Stimulated activated CD4-positive, alpha-beta T cell treated with anti-CD3 and anti-CD28 coated beads, Interleukin-12 subunit alpha, Interleukin-12 subunit beta, amount 100 ng/mL, for 4 hours (primary cell): ENCODE measurements at places on chromosomes 11 and 22.

- DNase-seq, result no peak
Measured at GRCh38 chr11:117185736-117186430, 7.3 kb downstream of the SIDT2 start.

DNA sequence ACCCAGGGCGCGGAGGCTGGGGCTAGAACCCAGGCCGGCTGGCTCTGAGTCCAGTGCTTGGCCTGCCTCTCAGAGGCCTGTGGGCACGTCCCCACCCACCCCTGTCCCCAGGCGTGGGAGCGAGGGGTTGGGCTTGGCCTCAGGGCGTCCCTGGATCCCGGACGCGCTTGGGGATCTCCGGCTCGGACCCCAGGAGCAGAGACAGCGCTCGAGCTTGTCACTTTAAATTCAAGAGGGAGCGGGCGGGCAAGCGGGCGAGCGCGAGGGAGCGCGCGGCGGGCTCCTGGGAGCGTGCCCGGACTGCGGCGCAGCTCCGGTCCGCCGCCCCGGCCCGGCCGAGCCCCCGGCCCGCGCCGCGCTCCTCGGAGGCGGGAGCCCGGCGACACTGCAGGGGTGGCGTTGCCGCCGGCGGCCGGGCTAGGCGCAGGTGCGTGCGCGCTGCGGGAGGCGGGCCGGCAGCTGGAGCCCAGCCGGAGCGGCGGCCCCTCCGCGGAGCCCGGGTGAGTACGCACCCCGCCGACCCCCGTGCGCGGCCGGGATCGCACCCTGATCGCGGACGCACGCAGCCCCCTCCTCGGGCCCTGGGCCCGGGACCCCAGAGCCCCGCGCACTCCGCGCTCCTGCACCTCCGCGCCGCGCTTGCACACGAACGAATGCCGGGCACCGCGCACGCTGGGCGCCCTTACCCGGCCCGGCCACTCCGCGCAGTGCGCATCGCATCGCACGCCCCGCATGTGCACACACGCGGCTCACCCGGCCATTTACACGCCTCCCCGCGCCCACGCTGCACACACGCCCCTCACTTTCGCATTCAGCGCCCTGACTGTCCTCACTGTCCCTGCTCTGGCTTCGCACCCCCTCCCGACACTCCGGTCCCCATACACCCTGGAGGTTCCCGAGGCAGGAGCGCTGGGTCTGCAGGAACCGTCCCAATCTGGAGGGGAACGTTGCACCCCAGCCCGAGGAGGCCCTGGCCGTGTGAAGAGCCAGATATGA, at the start of gene SYT12:
Gene SYT12, plus strand, starts transcription at position 174 of the 996 bp plus-strand sequence. CDS start 7,011 bp downstream, outside the sequence.
- DNase-seq, result peak; percentile 16

DNA sequence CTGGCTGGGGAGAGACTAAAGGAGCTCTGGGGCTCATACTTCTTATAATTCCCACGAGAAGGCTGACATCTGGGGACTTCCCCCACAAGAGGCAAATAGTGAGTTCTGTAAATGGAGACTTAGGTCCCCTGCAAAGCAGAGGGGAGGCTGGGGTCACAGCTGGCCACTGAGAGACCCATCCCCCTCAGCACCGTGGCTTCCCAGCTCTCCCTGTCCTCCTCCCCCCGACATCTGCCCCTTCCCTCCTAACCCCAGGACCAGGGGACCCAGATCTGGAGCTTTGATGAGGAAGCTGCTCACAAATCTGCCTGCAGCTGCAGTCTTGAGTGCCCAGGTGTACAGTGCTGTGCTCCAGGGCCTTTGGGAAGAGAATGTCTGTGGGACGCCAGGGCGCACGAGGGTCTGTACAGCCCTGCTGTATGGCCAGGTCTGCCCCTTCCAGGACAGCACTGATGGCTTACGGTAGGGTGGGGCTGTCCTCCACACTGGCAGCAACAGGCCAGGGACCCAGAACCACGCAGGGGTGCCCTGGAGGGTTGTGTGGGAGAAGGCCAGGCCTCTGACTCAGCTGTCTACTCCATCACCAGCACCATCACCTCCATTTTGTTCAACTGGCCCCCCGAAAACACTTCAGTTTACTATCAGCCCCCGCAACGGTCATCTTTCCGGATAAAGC, 1.1 kb downstream of the RGL4 start:
- no peak for DNase-seq

DNA sequence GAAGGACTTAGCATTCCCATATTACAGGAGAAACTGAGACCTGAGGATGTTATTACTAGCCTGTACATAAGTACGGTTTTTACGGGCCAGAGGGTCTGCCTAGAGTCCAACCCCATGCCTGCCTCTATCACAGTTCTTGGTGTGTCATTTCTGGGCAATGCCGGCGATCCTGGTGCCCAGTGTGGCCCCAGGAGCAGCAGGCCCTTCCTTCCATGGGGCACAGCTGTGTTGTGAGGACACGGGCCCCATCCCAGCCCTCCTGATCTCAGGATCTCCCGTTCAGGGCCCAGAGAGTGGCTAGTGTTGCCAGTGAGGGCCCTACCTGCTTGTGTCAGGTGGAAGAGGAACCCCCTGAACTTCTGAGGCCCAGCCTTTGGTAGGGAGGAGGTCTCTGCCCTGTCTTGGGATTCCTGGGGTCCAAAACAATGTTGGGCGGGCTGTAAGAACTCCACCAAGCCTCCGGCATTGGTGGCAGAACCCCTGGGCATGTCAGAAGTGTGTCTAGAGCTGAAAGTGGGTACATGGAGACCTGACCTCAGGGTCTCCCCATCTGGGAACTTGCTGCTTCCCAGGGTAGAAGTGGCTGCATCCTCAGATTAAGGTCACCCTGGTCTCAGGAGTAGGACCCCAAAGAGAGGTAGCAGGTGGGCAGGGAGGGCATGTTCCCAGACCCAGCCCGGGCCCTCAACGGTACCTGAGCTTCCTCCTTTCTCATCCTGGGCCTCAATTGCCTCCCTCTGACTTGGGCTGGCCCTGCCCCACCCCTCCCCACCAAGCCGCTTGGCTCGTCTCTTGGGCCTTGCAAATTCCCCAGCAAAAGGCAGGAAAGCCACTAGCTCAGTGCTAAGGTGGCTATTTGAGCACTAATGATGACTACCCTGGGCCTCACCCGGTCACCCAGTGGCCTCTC, 74.6 kb upstream of the KCNQ1OT1 start:
- DNase-seq, result no peak

GRCh38 chr11:16561150-16561549, 177.3 kb upstream of the C11orf58 start:
- no peak for DNase-seq

DNA sequence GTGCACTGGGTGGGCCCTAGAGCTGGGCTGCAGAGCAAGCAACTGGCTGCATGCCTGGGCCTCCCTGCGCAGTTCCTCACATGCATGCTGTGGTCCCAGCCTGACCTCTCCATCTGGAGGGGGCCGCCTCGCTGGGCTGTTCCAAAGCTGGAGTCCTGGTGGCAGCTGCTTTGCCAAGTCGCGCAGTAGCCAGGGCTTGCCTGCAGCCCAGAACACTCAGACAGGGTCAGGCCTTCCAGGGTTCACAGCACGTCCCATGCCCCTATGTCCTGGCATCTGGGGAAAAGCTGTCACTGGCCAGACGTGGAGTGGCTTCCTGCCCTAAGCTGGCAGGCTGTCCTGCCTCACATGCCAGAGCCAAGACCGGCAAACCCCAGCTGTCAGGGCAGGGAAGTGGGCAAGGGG, 16.5 kb upstream of the CDC42EP2 start:
- no peak for DNase-seq

DNA sequence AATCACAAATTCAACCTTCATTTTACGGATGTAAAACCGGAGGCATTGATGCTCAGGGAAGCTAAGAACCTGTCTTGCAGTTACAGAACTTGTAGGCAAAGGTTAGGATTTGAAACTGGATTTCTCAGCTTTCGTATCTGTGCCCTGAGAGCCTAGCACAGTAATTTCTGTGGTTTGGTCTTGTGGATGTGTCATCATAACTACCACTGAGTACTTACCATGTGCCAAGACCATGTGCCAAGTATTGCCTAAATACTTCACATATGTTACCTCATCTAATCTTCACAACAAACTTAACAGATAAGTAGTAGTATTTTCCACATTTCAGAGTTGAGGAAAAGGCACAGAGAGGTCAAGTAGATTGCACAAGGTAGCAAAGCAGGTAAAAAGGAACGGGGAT, 140.7 kb downstream of the NXPE2 start:
- DNase-seq, result no peak

- no peak for DNase-seq
Measured at GRCh38 chr11:28463826-28464225, 355.6 kb downstream of the METTL15 start.

- DNase-seq, result no peak
Measured at GRCh38 chr22:23485490-23485889, 94.6 kb downstream of the IGLL1 start.

GRCh38 chr11:3867209-3868091, 12.0 kb downstream of the STIM1 start:
- DNase-seq, result no peak

DNA sequence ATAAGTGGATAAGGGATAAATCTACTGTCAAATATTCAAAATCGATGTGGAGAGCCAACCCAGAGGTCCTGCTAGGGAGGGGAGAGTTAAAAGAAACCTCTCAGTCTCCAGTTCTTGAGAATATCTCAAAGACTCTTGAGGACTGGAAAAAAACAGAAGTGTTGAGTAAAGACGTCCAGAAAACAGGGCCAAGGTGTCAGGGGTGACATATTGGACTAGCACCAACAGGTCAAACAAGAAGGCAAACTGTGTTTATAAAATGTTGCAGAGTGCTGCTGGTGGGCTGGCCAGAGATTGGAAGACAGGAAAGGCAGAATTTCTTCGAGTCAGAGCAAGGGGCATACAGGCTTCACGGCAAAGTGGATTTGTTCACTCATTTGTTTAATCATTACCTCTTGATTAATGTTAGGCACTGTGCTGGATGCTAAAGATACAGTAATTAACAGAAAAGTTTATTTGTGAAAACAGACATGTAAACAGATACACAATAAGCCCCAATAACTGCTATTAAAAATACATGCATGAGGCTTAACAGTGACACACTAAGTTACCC, 33.7 kb upstream of the SMPD1 start:
- DNase-seq, result no peak

GRCh38 chr11:1223346-1224110, 662 bp downstream of the MUC5B start:
- DNase-seq, result no peak

GRCh38 chr11:45537614-45538013, 127.8 kb downstream of the CHST1 start:
- DNase-seq, result no peak

DNA sequence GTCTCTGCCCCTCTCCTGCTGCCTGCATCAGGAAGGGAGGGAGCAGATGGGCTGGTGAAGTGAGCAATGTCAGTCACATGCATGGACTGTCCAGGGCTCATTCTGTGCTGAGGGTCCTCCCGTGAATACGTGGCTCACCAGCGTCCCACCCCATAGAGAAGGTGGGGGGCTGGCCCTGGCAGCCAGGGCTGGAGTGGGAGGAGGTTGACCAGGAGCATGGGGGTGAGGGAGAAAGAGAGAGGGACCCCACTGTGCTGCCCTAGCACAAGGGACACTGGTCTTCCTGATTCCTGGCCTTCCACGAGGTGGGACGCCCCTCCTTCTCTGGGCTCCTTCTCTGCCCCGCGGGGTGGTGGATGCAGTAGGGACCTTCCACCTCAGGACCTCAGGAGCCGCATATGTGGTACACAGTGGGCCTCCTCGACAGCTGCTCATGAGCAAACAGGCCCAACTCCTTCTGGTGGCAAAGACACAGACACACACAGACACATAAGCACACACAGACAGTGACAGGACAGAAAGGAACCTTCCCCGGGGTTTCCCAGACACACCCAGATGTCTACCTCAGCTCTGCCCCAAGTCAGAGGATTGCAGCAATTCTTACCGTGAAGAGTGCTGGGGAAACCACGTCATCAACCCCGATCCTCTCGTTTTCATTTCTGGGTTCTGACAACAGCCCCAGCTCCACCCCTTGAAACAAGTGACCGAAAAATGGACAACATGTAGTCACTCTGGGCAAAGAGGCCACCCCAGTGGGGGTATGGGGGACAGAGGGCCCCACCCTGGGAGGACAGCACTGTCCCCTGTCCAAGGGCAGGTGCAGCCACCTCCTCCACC, 3.6 kb upstream of the APOBEC3A start:
- DNase-seq, result peak; percentile 55

DNA sequence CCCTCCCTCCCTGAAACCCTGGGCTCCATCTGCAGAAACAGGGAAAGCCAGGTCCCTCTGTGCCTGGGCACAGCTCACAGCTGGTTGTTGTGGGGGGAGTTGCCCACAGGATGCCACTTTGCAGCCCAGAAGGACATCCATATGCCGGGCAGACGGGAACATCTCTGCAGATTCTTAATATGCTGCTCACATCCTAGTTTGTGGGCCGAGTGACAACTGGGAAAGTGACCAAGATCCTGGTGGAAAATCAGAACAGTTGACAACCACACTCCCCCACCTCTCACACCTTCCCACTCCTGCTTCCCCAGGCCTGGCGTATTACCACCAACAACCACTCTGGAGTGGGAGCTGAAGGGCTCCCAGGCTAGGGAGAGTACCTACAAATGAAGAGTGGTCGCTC, 7.3 kb upstream of the SCGB1A1 start:
- no peak for DNase-seq

DNA sequence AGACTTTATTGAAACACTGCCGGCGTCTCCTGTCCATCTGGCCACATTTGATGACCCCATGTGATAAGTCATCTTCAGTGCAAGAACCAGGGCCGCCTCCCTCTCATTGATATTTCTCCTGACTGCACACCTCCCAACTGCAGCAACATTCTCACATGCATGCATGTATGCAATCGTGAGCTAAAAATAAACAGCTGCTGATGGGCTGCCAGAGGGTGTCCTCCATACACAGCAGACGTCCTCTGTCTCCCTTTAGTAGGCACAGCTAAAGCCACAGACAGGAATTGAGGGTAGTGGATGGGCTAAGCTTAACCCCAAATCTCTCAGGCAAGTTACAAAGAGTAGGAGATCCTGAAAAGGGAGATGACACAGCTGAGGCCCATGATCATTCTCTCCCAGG, 106.7 kb upstream of the HSD17B12 start:
- no peak for DNase-seq

GRCh38 chr11:125591649-125592304, 875 bp upstream of the STT3A start:
- DNase-seq, result peak; percentile 23

- no peak for DNase-seq
Measured at GRCh38 chr22:27420817-27421361, 380.7 kb downstream of the MN1 start.

- DNase-seq, result no peak
Measured at GRCh38 chr11:15471048-15471894, 356.5 kb downstream of the INSC start.

GRCh38 chr11:92495107-92495793, 270.6 kb downstream of the FAT3 start:
- DNase-seq, result no peak

- DNase-seq, result no peak
Measured at GRCh38 chr22:40462195-40462984, 92.0 kb downstream of the SGSM3 start.

GRCh38 chr11:134815404-134815803, 403.4 kb upstream of the B3GAT1 start:
- DNase-seq, result no peak

DNA sequence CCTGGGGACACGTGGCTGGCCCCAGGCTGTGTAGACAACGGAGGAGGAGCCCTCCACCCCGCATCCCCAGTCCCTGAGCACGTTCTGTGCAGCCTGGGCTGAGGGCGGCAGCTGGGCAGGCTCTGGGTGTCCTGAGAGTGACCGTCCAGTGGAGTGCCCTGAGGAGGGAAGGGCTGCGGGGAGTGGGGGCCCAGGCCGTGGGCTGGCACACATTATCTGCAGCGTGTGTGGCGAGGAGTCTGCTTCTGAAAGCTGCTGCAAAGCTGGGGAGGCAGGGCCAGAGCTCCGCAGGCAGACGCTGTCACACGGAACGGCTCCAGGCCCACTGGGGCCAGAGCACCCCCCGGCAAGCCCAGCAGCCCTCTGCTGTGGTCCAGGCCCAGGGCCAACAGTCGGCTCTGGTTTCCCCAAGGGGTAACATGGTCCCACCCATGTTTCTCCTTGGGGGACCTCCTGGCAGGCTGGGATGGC, 835 bp upstream of the ANO9 start:
- no peak for DNase-seq
